ENCODE measurements at places on chromosomes 2 and 18.

GRCh38 chr2:114218383-114218782, 224.1 kb upstream of the DPP10 start:
- no peak for ATAC-seq

GRCh38 chr2:20218331-20219320, 6.3 kb downstream of the SDC1 start:
- ATAC-seq = no peak

DNA sequence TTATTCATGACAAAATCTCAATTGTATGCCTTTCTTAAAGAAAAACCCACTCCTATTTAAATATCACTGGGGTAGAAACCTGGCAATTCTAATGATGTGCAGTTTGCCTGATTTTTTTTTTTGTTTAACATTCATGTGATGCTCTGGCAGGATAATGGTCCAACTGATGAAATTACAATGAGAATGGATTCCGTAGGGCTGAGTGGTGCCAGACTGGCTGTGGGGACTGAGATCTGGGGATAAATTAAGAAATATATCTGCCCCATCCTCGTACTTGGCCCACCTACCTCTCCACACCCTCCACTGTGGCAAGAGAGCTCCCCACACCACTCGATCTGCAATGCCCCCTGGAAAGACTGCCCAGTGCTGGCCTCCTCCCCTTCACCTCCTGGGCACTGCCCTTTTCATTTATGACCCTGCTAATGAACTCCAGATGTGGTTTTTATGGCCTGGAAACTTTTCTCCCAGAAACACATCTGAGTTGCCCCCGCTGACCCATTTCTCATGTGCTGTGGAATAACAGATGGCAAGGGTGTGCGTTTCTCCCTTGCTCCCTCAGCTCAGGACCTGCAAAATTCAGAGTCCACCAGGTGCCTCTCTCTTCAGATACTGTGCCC, 33.0 kb upstream of the RPL37A start:
- peak; percentile 78 for ATAC-seq

- ATAC-seq = peak; percentile 27
Measured at GRCh38 chr18:46756559-46757201, at the start of gene ST8SIA5. ST8SIA5 (minus strand) TSS chr18:46757053; CDS start chr18:46756508, 545 bp downstream.

GRCh38 chr2:132280912-132281311, 119.2 kb upstream of the ANKRD30BL start:
- ATAC-seq = no peak

GRCh38 chr2:64655873-64656272, 2.2 kb upstream of the SERTAD2 start:
- ATAC-seq = no peak

DNA sequence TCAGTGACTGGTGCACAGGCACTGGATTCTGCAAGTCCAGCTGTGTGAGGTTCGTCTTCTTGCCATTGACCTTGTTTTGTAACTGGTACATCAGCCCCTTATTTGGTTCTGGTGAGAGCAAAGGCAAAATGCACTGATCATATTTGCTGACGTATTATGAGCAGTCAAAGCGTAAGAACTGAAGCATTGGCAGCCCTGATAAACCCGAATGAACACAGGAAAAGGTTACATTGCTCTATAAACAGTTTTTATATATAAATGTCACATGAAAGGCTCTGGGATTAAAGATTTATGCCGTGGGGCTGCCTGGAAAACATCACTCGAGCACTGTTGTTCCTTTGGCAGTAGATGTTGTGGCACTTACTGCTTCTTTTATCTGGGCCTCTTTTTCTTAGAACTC, 167.9 kb downstream of the IRS1 start:
- ATAC-seq = no peak

DNA sequence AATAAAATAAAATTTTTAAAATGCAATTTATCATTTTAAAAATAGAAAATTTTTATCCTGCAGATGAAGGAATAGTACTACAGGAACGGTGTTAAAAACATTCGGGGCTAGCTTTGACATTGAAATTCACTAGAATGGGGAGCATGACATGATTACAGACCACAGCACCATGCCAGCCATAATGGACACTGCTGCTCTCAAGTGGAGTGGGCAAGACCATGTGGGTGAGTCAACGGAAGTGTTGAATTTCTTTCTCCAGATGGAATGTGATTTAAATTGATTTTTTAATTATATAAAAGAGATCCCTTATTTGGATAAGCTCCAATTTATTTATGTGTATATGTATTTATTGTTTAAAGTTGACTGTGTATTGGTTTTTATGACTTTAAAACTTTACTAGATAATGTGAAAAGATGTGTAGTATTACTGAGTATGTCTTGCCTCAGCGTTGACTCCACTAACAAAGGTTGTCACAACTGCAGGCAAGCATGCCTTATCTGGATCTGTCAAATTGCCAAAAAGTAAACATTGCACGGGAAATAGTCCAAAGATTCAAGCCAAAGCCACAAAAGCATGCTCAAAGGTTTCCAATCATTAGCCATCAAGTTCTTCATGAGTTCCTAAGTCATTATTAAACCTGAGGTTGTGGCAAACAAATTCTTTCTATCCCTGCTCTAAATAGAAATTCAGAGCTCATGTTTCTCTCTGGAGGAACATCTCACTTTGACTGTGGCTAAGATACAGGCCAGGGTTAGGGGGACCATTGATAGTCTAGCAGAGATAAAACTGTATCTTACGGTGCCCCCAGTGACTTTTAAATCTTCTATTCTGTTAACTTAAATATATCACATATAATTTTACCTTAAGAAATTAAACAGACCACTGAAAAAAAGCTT, 536.9 kb downstream of the TMX3 start:
- peak; percentile 93 for ATAC-seq
